Nephron progenitor cell (in vitro differentiated cells): ENCODE measurements at places on chromosomes 4 and X.

DNA sequence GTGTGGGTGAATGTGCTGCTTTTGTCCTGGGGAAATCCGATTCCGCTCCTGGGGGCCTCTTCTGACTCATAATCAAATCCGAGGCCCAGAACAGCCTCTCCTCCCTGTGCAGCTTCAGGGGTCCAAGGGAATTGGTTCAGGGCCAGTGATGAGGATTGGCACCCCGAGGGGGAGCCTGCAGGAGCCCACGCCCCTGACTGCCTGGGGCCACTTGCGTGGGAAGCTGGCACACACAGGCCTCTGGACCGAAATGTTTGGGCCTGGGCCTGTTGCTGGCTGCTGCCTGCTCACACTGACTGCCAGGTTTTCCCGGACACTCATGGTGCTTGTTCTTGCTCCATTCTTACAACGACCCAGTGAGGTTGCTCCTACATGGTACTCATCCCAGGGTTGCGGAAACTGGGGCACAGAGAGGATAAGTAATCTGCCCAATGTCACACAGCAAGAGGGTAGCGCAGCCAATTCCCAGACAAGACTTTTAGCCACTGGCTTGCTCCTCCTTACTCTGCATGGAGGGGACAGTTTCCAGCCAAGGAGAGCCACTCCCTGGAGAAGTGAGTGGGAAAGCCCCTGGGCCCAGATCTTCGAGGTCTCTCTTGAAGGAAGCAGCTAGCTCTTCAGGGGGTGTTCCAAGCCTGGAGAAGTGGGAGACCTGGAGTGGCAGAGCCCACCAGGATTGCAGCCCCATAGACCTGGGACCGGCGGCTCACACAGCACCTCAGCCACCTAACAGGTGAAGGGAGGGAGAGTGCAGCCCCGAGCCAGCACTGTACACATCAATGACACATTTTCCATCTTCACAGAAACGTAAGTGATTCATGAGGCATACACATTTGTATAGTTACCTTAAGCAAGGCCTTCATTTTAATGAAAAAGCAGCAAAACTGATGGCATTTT is 20.3 kb downstream of the CFAP99 start:
- DNase-seq = no peak

GRCh38 chr4:75735525-75735924 is 11.1 kb downstream of the USO1 start:
- no peak for DNase-seq

DNA sequence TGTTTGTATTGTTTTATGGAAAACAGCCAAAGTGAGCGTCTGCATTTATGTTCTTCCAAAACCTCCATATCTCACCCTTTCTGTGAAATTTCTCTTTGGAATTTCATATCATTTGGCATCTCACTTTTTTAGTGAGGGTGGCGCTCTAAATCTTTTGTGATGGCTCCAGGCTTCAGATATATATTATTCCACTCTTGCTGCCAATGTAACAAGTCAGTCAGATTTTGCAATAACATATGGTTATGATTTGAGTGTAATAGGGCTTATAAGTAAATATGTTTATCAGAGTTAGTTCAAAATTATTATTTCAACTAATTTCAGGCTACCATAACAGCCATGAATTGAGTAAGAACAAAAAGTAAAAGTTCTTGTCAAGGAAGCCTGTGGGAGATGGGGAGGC is 314.7 kb downstream of the PDGFC start:
- no peak for DNase-seq

DNA sequence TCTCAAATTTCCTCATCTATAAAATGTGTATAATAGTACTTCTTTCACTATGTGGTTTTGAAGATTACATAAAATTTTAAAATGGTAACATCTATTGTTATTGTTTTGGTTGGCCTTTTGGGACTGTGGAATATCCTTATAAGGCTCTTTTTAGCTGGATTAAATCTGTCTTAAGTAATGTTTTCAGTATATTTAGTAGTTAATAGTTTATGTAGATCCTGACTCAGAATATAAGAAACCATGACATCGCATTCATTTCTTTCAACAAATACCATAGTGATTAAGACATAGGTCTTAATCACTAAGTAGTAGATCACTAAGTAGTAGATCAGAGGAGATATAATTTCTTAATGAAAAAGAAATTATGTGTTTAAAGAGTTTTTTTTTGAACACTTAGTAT is 48.5 kb downstream of the MRPL1 start:
- DNase-seq = no peak

DNA sequence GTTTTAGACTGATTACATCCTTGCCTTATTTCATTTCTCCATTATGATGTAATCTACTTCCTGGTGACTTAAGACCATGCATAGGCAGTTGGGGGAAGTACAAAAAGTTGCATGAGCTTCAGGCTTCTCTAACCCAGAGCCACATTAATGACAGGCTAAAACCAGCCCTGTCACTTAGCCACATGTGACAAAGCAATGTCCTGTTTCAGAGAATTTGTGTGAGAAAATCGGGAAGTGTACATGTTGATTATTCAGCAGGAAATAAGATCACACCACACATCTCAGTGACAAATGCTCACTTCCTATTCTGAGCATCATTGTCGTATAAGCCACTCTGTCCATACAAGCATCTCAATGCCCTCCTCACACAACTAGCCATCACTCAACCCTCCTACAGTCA is 98.5 kb upstream of the MAGEB16 start:
- DNase-seq = no peak

GRCh38 chrX:68195561-68195960 is 237.7 kb downstream of the OPHN1 start:
- no peak for DNase-seq

DNA sequence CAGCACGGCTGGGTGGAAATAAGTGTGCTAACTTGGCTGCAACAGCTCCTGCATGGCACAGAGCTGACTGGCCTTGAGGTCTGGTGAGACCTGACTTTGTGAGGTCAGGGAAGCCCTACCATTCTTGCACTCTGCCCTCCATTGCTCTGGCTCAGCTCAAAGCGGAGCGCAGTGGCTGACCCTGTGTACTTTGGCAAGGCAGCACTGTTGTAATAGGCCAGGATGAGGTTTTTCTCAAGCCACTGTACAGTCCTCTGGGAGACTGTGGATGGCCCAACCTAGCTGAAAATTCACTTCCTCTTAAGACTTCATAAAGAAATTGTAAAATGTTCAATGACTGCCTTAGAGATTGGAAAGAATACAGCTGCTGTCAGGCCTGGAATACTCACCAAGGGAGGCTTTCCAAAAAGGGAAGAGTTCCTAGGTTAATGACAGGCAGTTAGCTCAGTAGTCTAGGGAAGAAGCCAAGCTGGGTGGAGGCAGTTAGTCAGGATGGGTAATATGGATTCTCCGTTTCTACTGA is 129.8 kb downstream of the GUCY2F start:
- no peak for DNase-seq

GRCh38 chr4:86333236-86333635 is 26.6 kb downstream of the MAPK10 start:
- DNase-seq = no peak

GRCh38 chrX:145816601-145817315 is 871 bp upstream of the SLITRK2 start:
- no peak for DNase-seq

- no peak for DNase-seq
Measured at GRCh38 chr4:54255881-54256280, 26.8 kb downstream of the PDGFRA start.

DNA sequence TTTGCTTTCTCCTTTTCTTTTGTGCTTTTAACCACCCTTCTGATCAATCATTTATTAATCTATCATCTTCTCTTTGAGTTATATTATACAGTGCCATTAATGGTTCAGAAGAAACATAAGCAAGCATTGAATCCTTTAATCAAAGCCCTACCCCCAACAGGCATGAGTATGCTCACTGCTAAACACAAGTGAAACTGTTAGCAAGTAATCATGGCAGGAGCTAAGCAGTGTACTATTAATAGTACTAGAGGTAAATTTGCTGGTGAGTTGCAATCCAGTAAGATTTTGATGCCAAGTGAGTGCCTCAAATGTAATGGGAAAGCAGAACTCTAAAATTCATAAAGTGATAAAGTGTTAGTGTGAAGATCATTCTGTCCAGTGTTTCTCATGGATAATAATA is 57.2 kb downstream of the FNIP2 start:
- no peak for DNase-seq

DNA sequence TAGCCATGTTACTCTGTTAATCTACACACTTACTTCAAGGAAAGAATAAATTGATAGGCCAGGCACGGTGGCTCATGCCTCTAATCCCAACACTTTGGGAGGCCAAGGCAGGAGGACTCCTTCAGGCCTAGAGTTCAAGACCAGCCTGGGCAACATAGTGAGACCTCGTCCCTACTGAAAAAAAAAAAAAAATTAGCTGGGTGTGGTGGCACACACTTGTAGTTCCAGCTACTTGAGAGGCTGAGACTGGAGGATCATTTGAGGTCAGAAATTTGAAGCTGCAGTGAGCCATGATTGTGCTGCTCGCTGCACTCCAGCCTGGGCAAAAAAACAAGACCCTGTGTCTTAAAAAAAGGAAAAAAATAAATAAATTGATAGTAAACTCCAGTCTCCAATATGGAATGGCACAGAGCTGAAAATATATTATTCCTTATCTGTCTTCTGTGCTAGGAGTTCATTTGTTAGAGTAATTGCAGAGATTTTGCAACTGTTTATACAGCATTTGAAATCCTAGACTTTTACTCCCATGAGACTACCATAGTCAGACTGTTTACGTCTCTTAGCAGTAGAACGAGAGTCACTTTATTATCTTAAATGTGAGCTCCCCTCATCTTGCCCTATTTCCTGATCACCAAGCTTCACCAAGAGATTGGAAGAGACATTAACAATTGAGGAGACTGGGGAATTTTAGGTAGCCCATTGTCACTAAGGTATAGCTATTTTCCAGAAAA is 18.8 kb upstream of the TMEM131L start:
- no peak for DNase-seq

GRCh38 chrX:1093121-1093520 is 119.3 kb downstream of the CRLF2 start:
- no peak for DNase-seq

DNA sequence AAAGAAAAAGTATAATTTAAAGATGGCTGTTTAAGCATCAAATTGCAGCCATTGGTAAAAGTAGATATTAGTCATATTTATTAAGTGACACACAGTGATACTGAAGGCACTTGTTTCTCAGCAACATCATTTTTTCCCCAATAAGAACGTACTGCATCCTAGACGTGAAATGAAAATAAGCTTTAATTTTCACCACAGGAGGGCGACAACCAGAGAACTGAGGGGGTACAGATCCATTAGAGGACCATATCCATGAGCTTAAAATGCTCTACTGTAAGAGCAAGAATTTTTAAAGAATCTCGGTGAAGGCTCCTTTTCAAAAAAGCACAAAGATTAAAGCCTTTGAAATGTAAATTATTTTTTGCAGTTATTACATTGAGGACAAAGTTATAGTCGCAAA is 33.4 kb downstream of the FRG1 start:
- no peak for DNase-seq

DNA sequence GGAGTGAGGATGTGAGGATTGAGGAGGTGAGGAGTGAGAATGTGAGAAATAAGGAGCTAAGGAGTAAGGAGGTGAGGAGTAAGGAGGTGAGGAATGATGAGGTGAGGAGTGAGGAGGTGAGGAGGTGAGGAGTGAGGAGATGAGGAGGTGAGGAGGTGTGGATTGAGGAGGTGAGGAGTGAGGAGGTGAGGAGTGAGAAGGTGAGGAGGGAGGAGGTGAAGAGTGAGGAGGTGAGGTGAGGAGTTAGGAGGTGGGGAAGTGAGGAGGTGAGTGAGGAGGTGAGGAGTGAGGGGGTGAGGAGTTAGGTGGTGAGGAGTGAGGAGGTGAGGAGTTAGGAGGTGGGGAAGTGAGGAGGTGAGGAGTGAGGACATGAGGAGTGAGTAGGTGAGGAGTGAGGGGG is 74.8 kb upstream of the MXD4 start:
- no peak for DNase-seq

DNA sequence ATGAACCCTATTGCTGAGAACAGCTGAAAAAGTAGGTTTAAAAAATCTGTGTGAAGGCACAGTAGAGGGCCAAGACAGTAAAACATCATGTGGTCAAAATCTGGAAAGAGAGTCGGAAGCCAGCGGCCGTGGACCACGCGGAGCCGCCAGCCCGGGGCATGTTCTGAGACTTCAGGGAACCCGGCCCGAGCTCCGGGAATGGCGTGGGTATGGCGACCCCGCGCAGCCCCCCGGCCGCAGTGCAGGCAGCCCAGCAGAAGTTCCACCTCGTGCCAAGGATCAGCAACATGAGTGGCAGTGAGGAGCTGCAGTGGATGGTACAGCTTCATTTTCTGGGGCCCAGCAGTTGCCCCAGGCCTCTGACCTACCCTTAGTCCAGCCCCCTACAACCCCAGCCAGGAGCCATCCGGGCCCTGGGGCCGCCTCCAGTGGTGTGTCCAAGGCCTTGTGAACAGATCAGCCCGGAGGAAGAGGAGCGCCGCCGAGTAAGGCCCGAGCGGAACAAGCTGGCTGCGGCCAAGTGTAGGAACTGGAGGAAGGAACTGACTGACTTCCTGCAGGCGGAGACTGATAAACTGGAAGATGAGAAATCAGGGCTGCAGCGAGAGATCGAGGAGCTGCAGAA is 94.2 kb downstream of the LARP1B start:
- DNase-seq = no peak

GRCh38 chr4:100935090-100935489 is 412.2 kb downstream of the PPP3CA start:
- no peak for DNase-seq

GRCh38 chr4:107711831-107712230 is 8.2 kb downstream of the PAPSS1 start:
- no peak for DNase-seq

DNA sequence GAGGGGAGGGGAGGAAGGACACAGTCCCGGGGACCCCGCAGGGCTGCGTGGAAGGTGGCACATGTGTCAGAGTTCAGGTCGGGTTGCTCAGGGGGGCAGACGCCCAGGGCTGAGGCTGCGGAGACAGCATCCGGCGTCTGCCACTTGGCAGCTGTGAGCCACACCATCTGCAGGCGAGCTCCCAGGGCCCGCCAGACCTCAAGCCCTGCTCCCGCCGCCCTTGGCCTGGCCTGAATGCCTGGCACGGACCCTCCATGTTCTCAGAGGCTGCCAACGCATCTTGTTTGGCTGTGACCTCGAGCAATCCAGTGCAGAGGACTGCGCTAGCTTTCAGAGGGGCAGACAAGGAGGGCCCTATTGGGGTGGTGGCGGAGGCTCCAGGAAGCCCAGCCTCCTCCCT is 5.1 kb downstream of the BGN start:
- DNase-seq = no peak

- no peak for DNase-seq
Measured at GRCh38 chr4:109494563-109494962, 60.9 kb downstream of the SEC24B start.

GRCh38 chrX:106692425-106693065 is 34.0 kb upstream of the RNF128 start:
- no peak for DNase-seq

- no peak for DNase-seq
Measured at GRCh38 chr4:7189066-7189465, 3.3 kb upstream of the SORCS2 start.
